Fibroblast of mammary gland (primary cell): ENCODE measurements at places on chromosomes 3 and 15.

DNA sequence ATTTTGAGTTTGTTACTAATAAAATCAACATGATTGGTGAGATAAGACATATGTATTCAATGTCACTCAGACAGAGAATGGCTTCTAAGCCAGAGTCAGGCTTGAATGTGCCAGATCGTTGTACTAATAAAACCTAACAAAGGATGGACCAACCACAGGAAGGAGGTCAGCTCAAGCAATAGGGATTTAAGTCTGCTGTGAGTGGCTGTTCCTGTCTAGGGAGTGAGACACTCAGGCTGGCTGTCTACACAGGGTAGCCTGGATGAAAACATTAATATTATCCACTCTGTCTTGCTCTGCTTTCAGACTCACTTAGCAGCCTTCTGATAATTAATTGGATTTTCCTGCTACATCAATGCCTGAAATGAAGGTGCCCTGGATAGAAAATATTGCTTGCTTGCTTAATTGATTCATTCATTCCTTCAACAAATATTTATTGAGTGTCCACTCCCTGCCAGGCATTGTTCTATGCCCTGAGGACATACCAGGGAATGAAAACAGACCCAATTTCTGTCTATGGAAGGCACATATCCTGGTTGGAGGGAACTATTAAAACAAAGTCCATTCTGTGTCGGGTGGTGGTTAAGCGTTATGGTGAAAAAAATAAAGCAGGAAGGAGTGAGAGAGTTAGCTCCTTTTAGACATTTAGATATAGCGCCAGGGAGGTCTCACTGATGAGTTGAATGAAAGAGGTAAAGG lies 239.4 kb downstream of the CHST2 start:
- no peak for DNase-seq

- no peak for DNase-seq
Observed at GRCh38 chr15:94383041-94383440, 151.7 kb downstream of the MCTP2 start.

DNA sequence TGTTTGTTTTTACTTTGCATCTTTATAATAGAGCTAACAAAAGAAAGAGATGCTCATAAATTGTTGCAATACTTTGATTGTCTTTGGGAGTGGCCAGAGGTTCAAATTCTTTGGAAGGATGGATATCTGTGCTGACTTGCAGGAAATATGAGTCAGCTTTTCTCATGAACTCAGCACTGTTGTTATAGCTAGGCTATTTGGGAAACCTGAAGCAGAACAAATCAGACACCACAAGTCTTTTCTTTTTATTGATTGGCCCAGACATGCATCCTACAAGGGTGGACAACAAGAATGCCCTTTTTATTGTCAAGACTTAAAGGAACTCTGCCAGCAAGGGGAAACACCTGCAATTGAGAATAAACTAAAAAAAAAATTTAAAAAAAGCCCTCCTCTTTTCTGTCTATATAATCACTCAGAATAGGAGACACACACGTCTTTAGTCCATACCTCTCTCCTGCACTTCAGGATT lies 4.6 kb upstream of the DENND4A start:
- peak; percentile 76 for DNase-seq

- no peak for DNase-seq
Observed at GRCh38 chr3:97938444-97938843, 33.8 kb downstream of the RIOX2 start.

- no peak for DNase-seq
Observed at GRCh38 chr3:129261894-129262293, 12.5 kb downstream of the COPG1 start.

GRCh38 chr15:41970456-41970855 lies 1.9 kb downstream of the EHD4 start:
- no peak for DNase-seq

DNA sequence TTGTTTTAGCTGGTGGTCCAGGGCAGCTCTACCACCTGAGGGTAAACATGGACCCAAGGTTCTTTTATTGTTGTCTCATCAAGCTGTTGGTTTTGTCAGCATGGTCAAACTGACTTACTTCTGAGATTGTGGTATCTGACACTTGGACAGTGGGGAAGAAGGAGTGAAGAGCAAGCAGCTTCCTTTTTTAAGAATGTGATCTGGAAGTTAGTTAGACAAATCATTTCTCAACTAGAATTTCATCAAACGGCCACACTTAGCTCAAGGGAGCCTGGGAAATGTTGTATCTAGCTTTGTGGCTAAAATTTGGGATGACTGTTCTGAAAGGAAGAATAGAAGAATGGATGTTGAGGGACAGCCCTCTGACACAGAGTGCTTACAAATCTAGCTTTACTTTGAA lies 215.2 kb downstream of the ZNF621 start:
- no peak for DNase-seq

GRCh38 chr15:70189826-70190695 lies 92.3 kb upstream of the TLE3 start:
- DNase-seq: no peak

DNA sequence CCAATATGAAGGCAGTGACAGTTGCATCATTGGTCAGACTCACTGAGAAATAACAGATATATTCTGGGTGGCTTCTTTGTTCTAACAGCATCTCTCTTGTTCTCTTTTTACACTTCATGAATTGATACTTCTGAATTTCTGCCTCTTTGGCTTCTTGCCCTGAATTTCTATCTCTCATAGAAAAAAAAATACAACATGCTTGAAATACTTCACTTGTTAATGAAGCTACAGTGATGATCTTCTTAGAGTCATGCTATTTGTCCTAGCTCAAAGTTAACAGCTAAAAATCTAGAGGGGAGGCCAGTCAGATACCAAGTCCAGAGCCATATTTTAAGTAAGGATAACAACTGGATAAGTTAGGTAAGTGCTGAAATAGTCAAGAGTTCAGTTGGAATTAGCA lies 597.2 kb upstream of the AGTR1 start:
- no peak for DNase-seq

GRCh38 chr3:128408693-128409623 lies 57.7 kb downstream of the DNAJB8 start:
- no peak for DNase-seq

DNA sequence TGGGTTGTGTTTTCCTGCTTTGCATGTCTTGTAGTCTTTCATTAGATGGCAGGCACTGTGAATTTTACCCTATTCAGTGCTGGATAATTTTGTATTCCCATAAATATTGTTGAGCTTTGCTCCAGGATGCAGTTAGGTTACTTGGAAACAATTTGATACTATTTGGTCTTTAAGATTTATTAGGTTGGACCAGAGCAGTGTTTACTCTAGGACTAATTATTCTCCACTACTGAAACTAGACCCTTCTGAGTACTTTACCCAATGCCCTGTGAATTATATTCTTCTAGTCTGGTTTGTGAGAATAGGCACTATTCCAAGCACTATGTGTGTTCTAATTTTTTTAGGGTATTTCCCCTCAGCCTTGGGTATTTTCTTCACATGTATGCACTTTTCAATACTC lies 37.8 kb upstream of the TASOR start:
- no peak for DNase-seq

GRCh38 chr15:81851325-81851724 lies 194.5 kb downstream of the MEX3B start:
- DNase-seq: no peak

DNA sequence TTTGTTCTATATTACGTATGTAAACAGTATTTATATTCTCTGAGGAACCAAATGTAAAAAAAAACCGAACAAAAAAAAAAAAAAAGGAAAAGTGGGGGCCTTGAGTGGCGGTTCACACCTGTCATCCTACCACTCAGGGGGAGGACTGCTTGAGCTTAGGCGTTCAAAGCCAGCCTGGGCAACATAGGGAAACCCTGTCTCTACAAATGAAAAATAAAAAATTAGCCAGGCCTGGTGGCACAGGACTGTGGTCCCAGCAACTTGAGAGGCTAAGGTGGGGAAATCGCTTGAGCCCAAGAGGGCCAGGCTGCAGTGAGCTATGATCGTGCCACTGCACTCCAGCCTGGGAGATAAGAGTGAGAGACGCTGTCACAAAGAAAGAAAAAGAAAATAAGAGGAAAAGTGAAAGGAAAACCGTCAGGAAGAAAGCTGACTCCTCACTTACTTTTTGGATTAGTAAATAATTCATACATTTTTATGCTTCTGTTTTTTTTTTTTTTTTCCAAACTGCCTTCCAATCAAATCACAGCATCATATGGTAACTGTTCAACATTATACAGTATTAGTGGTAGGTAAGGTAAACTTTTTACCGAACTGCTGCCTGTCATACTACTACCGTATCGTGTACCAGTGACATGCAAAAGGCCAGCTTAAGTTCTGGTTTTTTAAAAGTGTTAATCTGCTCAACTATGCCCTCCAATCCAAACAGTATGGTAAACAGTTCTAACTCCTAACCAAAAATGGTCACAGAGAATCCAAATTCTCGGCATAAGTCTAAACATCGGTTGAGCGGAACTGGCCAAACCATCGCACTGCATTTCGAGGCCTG lies 1.2 kb downstream of the PHC3 start:
- peak; percentile 26 for DNase-seq

GRCh38 chr3:170778240-170779217 lies 91.5 kb downstream of the RPL22L1 start:
- no peak for DNase-seq

- DNase-seq: no peak
Observed at GRCh38 chr3:171095063-171095462, 68.5 kb upstream of the SLC2A2 start.

DNA sequence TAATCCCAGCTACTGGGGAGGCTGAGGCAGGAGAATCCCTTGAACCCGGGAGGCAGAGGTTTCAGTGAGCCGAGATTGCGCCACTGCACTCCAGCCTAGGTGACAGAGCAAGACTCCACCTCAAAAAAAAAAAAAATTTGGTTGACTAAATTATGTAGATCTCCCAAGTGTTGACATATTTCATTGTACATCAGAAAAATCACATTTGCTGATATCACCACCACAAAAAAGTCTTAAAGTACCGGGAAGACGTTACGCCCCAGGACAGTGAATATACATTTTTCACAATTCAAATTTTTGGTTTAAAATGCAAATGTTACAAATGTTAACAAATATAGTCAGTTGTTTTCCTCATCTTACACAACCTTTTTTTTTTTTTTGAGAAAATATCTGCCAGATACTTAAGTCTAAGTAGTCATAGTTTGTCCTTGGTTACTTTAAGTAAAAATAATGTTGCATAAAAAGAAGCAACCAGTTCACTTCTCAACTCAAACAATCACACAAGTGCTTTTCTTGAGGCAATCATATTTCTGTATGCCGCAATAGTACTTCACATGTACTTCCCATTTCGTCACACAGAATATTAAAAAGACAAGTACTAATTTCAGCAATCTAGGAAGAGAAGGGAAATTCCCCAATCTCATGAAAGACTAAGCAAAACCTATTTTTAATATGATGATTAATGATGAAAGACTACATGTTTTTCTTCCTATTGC lies 41.0 kb upstream of the TCF12 start:
- DNase-seq: no peak

DNA sequence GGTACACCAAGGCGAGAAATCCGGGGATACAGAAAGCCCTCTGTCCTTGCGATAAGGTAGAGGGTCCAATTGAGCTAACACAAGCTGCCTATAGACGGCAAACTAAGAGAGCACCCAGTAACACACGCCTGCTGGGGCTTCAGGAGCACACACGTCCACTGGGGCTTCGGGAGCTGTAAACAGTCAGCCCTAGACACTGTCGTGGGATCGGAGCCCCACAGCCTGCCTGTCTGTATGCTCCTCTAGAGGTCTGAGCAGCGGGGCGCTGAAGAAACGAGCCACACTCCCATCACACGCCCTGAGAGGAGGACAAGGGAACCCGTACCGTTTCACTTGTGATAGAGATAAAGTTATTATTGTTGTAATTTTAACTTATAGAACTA lies 486 bp downstream of the SAMMSON start:
- no peak for DNase-seq

GRCh38 chr15:52236013-52236412 lies 44.8 kb upstream of the GNB5 start:
- DNase-seq: no peak

DNA sequence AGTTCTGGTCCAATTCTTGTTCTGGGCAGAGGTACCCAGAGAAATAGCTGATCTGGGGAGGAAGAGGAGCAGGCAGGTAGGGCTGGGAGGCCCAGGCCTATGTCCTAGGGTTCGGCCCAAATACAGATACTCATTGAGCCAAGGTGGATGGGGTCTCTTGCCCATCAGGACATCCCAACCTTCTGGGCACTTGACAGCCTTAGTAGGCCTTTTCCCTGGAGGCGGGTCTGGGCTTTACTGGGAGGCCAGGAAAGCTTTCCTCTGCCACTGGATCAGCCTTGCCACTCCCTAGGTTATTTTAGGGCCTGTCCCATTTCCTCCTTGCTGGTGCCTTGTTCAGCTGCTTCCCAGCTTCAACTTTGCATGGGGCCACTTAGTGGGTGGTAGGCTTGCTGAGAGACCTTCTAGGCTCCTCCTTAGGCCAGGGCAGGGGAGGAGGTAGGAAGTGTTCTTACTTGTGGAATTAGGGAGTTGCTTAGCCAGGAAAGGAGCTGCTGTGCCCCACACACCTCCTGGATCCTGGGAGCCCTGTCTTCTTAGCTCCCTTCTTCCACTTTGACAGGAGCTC lies 9.7 kb downstream of the TEX264 start:
- DNase-seq: no peak

- DNase-seq: no peak
Observed at GRCh38 chr3:127858937-127859336, 36.6 kb upstream of the MGLL start.

DNA sequence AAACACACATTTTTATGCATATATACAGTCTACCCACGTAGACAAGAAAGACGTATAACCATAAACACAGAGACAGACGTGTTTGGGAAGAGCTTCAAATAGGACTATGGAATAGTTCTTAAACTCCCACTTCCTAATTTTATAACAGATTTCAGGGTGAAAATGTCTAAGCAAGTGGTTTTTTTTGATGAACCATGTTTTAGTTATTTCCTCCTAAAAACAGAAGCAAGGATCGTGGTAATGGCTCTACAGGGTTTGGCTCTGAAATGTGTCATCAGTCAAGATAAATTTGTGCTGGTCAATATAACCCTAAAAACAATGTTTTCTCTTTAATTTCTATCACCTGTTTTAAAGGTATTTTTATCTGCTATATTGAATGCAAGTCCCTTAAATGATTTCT lies 58.2 kb downstream of the FMN1 start:
- DNase-seq: no peak

GRCh38 chr3:49903451-49904424 lies at the start of gene MST1R:
MST1R (minus strand) TSS chr3:49903873; CDS start chr3:49903609, 264 bp downstream.
- DNase-seq: peak; percentile 12

DNA sequence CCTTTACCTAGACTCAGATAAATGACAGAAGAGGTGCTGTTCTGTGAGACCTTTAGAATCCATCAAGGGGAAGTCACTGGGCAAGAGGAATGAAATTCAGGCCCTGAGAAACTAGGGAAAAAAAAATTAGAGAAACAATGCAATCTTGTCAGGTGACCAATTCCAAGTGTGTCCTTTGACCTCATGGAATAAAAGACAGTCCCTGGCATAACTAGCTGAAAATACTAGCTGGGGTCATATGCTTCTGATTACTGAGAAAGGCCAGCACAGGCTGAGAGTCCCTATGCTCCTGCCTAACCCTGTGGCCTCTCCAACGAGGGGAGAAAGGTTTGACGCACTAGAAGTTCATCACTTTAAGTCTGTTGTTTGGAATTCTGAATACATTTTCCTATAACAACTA lies 167.3 kb downstream of the XXYLT1 start:
- peak; percentile 38 for DNase-seq

- DNase-seq: peak; percentile 83
Observed at GRCh38 chr15:67117370-67117769, 52.0 kb downstream of the SMAD3 start.
